ENCODE measurements at places on chromosomes 11 and 22.

- no peak for DNase-seq
These were observed 35.5 kb downstream of the ACO2 start for GRCh38 chr22:41504397-41504796.

- DNase-seq, result no peak
These were observed 537.1 kb downstream of the INSC start for GRCh38 chr11:15651816-15652215.

- DNase-seq, result no peak
These were observed 9.3 kb downstream of the MSANTD4 start for GRCh38 chr11:106012744-106013143.

DNA sequence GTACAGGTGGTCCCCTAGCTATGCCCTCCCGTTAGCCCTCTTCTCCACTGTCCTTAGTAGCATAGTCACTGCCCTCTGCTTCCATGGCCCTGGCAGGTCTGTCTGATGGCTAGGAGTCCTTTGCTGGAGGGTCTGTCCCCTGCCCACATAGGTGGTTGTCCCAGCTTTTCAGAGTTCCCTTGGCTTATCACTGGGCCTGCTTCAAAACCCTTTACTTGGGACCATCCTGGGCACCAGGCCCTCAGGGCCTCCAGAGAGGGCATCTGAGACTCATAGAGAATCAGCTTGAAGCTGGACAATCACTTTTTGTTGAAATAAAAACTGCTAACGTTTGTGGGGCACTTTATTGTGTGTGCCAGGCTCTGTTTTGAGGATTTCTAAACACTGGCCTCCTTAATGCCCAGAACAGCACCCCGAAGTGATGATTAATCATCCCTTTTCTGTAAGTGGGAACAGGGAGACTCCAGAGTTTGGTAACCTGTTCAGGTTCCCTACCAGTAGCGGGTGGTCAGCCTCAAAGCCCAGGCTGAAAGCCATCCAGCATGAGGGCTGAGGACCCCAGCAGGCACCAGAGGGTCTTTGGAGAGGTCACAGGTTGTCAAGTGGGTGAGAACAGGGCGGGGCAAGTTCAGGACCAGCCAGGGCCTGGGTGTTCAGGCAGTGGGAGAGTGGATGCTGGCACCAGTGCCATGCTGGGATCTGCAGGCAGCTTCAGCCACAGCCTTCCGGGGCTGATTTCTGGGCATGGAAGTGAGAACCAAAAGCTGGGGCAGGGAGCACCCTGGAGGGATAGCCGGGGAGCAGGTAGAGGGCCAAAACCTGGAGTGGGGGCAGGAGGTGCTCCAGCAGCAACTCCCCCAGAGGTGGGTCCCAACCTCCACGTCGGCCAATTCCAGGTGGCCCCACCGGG, 495 bp upstream of the KCNK4 start:
- no peak for DNase-seq

DNA sequence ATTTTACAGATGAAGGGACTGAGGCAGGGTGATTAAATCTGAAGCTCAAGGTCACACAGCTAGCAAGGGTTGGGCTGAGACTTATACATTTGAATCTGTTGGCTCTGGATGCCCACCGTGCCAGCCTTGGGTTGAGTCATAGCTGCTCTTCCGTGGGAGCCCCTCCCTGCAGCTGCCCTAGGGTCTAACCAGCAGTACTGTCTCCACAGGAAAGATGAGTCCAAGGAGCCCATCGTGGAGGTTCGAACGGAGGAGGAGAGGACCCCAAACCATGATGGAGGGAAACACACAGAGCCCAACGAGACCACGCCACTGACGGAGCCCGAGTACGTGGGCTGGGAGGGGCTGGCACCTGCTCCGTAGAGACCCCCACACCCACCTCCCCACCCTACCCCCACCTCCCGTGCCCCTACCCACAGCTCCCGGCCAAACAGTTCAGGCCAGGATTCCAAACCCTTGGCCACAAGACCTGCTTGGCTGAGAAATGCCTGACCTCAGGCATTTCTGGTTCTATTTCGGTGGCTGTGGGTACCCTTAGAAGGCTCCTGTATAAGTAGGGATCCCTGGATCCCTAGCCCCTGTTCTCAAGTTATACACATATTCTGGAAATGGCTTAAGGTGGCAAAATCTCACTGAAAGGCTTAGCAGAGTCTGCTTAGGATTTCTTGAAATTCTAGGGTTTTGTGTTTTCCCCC, 42.7 kb upstream of the TTC12 start:
- no peak for DNase-seq

- DNase-seq, result no peak
These were observed 168.0 kb upstream of the BDNF start for GRCh38 chr11:27868226-27868625.

- DNase-seq, result no peak
These were observed 113.7 kb upstream of the TIMP3 start for GRCh38 chr22:32687801-32688200.

DNA sequence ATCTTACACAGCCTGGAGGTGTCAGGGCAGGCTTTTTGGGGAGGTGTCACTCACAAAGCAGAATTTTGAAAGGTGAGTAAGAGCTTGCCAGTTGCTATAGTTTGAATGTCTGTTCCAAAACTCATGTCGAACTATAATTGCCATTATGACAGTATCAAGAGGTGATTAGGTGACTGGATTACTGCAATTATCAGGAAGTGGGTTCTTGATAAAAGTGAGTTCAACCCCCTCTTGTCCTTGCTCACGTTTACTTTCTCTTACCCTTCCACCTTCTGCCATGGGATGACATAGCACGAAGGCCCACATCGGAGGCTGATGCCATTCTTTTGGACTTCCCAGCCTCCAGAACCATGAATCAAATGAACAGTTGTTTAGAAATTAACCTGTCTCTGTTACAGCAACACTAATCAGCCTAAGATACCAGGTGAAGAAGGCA, 4.7 kb upstream of the C11orf86 start:
- no peak for DNase-seq

DNA sequence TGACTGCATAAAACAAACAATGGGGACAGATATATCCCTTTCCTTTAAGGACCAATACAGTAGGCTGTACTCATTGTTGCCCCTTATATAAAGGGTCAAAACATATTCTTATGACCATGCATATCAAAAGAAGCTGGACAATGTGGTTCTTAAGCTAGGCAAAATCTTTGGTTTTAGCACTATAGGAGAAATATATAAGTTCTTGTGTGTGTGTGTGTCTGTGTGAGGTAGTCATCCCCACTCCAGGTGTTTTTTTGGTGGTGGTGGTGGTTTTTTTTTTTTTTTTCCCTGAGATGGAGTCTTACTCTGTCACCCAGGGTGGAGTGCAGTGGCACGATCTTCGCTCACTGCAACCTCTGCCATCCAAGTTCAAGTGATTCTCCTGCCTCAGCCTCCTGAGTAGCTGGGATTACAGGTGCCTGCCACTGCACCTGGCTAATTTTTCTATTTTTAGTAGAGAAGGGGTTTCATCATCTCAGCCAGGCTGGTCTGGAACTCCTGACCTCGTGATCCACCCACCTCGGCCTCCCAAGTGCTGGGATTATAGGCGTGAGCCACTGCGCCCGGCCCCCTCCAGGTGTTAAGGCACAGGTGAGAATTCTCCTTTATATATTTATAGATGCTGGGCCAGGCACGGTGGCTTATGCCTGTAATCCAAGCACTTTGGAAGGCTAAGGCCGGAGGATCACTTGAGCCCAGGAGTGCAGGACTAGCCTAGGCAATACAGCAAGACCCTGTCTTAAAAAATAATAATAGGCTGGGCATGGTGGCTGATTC, 12.0 kb upstream of the ZNF143 start:
- no peak for DNase-seq

- DNase-seq, result no peak
These were observed 582.6 kb downstream of the METTL15 start for GRCh38 chr11:28690746-28691145.

Measured in hematopoietic multipotent progenitor cell treated with erythropoietin and hydrocortisone succinate and interleukin-3 and kit ligand, for 4 days (in vitro differentiated cells).